Activated naive CD8-positive, alpha-beta T cell treated with anti-CD3 and anti-CD28 coated beads for 36 hours (primary cell): ENCODE measurements at places on chromosomes 2 and 18. TPM values are rescaled to one million over a fixed set of nuclear protein-coding genes. Genes with fewer than 3 reads are reported as not detected.

GRCh38 chr2:239291475-239292350, 109.1 kb downstream of the HDAC4 start:
- DNase-seq = no peak

DNA sequence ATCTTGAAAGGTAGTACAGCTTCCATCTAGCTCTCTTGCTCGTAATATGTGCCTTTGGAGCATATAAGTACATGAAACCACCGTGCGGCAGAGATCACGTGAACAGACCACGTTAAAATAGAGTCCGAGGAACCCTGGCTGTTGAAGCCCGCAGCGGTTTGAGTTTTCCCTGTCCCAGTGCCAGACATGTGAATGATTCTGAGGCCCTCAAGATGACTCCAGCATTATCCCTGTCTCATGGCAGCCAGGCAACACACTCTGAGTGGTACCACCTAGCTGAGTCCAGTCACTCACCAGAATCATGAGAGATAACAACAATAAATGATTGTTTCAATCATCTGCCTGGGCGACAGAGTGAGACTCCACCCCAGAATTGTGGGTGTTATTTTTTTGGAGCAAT, 21.6 kb upstream of the AAK1 start:
- DNase-seq = no peak

DNA sequence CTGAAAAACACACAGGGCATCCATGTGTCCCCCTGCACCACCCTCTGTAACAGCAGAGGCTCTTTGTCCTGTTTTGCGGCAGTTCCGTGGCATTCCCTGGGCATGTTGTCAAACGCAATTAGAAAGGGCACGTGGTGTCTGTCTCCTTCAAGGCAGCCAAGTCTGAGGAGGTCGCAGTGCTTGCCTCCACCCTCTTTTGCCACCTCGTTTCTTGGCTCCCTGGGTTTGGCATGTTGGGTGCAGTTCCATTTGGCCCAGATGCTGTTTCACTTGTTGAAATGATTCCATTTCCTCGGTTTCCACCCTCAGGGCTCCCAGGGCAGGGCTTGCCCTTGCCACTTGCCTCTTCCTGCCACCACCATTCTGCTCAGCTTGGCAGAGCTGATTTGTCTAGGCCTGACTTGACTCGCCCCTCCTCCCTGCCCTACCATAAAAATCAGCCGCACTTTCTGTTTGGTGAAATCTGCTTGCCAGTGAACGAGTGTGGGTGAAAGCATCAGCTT, 12.4 kb downstream of the CCL20 start:
- no peak for DNase-seq

GRCh38 chr2:184155791-184156190, 442.5 kb upstream of the ZNF804A start:
- no peak for DNase-seq

- no peak for DNase-seq
These were observed 38.1 kb downstream of the PLEK start for GRCh38 chr2:68403199-68403644.

- no peak for DNase-seq
These were observed 308.5 kb downstream of the NOL4 start for GRCh38 chr18:33916200-33916599.

- DNase-seq = no peak
These were observed 417.0 kb downstream of the EIPR1 start for GRCh38 chr2:2960441-2961133.

DNA sequence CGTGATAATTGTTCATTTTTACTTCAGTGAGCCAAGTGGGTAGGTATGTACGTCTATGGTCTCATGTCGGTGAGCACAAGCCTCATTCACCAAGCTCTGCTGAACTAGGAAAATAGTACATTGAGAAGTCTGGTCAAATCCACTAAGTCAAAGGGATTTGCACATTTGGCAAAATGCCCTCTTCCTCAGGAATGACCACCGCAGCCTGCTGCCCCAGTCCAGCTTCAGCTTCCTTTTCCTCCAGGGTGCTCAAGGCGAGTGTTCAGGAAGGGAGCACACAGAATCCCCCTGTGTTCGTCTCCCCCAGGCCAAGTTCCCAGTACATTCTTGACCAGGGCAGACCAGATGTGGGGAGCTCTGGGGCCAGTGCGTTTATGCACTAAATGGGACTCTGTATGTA, 23.0 kb downstream of the TCF7L1 start:
- no peak for DNase-seq

The ZSWIM2 gene
- not detected for total RNA-seq

The ASPRV1 gene
- 0.54 TPM for total RNA-seq

The SH3BP4 gene
- total RNA-seq = 0.18 TPM

The CARF gene
- 4.2 TPM for total RNA-seq

The DNER gene
- total RNA-seq = not detected

The GPR39 gene
- not detected for total RNA-seq
